NCI-H82 (cell line): ENCODE measurements at places on chromosomes 7 and 10.

- no peak for DNase-seq
Measured at GRCh38 chr10:114577133-114577532, 80.9 kb downstream of the ABLIM1 start.

GRCh38 chr7:30596014-30596641 lies 1.4 kb downstream of the GARS1 start:
- DNase-seq = peak; percentile 47

DNA sequence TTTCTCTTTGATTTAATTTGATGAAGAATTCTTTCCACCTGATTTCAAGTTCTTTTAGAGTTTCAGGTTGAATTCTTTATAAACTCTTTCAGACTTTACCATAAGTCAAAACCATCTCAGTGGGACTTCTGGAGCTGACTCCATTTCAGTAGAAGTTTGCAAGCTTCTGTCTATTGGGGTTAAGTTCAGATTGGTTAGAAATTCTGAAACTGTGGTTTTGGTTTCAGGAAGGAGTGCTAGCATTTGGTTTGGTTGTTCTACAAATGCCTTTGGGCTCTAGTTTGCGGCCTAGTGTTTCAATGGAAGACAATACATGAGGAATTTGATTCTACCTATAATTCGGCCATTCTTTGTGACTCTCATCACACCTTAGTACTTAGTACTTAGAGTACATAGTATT lies 176.8 kb upstream of the RHOBTB1 start:
- no peak for DNase-seq

GRCh38 chr10:30027057-30028005 lies 32.1 kb downstream of the JCAD start:
- no peak for DNase-seq

DNA sequence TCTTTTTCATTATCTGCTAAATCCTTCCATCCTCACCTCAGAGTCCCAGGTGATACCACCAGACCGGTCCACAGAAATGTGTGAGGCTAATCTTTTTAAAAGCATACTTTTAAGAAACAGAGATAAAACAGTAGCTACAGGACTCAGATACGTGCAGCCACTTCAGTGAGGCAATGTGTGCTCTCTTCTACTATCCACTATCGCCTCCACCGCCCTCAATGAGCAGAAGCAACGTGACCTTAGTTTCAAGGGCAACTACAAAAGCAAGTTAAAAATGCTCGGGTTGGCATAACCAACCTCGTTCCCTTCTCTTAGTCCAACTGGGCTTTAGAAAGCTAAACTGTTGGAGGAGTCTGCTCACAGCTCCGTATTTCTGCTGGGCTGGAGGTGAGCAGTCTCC lies 4.2 kb downstream of the FGFR2 start:
- DNase-seq = no peak

- no peak for DNase-seq
Measured at GRCh38 chr10:27537787-27538186, 33.7 kb downstream of the RAB18 start.

- DNase-seq = no peak
Measured at GRCh38 chr7:141157138-141157765, 83.4 kb downstream of the TMEM178B start.

- DNase-seq = peak; percentile 3
Measured at GRCh38 chr10:89389254-89389653, 3.2 kb upstream of the IFIT1 start.

GRCh38 chr10:2882628-2883027 lies 184.7 kb upstream of the PFKP start:
- peak; percentile 56 for DNase-seq

GRCh38 chr10:48414778-48415177 lies 108.3 kb downstream of the MAPK8 start:
- DNase-seq = no peak

- no peak for DNase-seq
Measured at GRCh38 chr10:34480345-34480744, 334.8 kb downstream of the PARD3 start.

- DNase-seq = no peak
Measured at GRCh38 chr7:794671-795329, 37.5 kb upstream of the SUN1 start.

- no peak for DNase-seq
Measured at GRCh38 chr7:55975988-55976633, 11.7 kb downstream of the NIPSNAP2 start.

DNA sequence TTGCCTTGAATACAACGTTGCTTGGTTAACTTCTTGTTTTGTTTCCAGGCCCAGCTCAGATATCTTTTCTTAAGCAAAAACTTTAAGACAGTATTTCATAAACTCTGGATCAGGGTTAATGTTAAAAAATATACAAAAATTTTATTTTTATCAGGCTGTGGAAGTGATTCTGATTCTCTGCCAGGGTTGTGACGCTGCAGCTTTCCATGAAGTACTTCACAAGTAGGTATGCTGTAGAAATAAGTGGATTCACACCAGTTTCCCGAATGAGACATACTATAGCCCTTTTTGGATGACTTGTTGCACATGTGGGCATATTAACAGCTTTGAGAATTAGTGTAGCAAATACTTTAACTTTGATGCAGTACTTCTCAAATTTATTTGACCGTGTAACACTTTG lies 70.1 kb downstream of the CDK14 start:
- no peak for DNase-seq

- no peak for DNase-seq
Measured at GRCh38 chr7:112494656-112495055, 13.9 kb downstream of the LSMEM1 start.

DNA sequence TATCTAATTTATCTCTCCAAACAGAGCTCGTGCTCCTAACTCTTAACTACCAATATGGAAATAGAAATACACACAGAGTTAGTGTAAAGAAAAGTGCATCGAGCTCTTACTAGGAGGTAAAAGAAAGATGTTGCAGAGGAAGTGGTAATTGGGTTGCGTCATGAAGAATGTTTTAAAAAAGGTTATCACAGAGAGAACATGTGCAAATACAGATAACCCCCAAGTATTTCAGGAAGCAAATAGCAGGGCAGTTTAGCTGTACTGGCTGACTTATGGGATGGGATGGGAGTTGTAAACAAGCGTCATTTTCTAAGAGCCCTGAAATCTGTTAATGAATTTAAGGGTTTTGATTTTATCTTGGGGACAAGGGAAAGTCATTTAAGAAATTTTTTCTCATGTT lies 153.9 kb downstream of the AGMO start:
- DNase-seq = no peak

- peak; percentile 88 for DNase-seq
Measured at GRCh38 chr10:35563261-35563891, 41.8 kb upstream of the GJD4 start.

- peak; percentile 94 for DNase-seq
Measured at GRCh38 chr7:70505468-70505867, 626.5 kb upstream of the GALNT17 start.

DNA sequence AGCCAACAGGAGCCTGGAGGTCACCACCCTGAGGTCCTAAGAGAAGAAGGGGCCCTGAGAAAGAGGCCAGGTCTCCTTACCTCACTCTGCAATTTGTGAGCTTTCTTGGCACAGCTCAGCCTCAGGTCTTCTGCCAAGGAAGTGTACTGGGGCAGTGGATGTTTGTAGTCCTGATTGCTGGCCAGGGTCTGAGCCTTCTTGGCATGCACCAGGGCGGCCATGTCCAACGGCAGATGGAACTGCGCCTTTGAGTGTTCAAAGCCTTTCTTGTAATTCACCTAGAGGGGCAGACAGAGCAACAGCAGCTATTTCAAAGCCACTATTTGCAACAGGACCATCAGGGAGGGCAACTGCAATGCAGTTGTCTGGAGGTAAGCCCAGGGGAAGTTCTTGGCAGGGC lies 51.7 kb downstream of the NRAP start:
- no peak for DNase-seq

DNA sequence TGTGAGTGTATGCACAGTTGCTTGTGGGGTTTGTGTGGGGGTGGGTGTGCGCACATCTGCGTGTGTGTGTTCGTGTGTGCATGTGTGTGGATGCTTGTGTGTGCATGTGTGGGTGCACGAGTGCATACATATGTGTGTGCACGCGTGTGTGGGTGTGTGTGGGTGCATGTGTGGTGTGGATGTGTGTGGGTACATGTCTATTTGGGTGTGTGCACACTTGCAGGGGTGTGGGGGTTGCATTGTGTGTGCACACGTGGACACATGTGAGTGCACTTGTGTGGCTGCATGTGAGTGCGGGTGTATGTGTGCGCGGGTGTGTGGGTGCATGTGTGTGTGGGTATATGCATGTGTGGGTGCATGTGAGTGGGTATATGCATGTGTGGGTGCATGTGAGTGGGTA lies 73.7 kb downstream of the NKX6-2 start:
- no peak for DNase-seq

- no peak for DNase-seq
Measured at GRCh38 chr7:147904219-147904576, 686.4 kb upstream of the C7orf33 start.

- DNase-seq = no peak
Measured at GRCh38 chr10:29317423-29318021, 28.7 kb downstream of the LYZL1 start.

DNA sequence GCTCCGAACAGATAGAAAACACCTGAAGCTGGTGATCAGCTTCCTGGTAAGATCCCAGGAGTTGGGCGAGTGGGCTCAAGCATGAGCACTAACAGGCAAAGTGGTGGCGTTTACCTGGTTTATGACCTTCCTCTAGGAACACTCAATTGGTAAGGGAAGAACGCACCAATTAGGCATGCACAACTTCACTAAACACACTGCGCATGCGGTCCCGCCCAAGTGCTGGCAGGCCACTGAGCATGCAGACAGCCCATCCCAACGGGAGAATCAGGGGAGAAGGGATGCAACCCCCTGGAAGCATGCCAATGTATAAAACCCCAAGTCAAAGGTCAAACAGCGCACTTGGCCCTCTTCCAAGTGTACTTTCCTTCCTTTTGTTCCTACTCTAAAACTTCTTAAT lies 70.4 kb downstream of the LYZL2 start:
- no peak for DNase-seq

GRCh38 chr10:99995713-99996112 lies 14.0 kb downstream of the DNMBP start:
- no peak for DNase-seq

GRCh38 chr7:142535123-142535779 lies 214.0 kb upstream of the PRSS1 start:
- DNase-seq = peak; percentile 89
